ENCODE measurements at places on chromosomes 13 and 19. TPM values are rescaled to one million over a fixed set of nuclear protein-coding genes. Genes with fewer than 3 reads are reported as not detected.

The KATNAL1 gene
- total RNA-seq = 41.0 TPM

The PPM1N gene
- total RNA-seq = 0.65 TPM

The ATP8B3 gene
- total RNA-seq = 0.68 TPM

The KLK3 gene
- not detected for total RNA-seq

The SIRT2 gene
- total RNA-seq = 99.8 TPM

The KEAP1 gene
- total RNA-seq = 82.8 TPM

The KLK14 gene
- 2.8 TPM for total RNA-seq

Data from Right ventricle myocardium inferior (tissue), 1 donor.